Fibroblast of gingiva (primary cell): ENCODE measurements at places on chromosomes 3 and 15.

DNA sequence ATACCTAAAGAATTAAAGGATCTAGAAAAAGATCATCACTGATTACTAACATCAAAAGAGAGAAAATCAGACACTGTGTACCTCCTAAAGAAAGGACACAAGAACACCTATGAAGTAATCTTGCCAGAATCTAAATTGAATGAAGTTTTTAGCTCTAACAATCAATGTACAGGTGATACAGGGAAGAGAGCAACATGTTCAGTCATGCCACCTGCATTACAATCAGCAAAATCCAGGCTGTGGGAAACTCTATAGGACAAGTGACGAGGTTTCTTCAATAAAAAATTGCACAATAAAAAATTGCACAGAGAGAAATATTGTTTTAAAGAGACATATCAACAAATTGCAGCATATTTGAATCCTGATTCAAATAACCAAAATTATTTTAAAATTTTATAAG lies 93.3 kb downstream of the SEMA5B start:
- no peak for DNase-seq

DNA sequence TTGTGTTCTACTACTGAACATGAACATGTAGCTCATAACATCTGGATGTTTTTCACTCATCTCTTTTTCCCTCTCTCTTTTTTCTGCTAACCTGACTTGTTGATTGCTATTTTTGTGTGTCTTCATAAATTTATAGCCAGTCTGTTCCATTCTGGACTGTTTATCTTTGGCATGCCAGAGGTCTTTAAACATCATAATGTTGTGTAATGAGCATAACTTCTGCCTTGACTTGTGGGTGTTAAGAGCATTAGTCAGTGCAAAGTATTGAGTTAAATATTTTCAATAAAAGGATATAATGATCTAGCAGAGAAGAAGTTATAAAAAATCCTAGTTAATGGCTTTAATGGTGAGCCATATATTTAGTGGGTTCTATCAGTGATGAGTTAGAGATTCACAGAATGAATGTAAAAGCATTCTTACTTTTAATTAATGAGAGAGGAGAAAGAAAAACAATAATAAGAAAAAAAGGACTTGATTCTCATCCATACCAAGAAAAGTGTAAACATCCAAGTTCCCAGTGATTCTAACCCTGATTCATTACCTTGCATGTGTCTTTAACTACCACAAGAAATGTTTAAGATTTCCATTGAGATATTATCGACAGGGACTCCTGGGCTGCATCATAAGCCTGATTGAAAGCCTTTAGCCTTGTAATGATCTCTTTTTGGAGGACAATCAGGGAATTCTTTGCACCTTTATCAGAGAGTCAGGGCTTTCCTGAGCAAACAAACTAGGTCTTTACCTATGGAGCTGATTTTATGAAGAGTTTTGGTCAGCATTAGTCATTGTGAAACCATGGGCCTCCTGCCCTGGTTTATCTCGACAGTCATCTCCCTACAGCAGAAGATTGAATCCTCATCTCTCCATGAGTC lies 22.9 kb downstream of the MITF start:
- DNase-seq = peak; percentile 78

DNA sequence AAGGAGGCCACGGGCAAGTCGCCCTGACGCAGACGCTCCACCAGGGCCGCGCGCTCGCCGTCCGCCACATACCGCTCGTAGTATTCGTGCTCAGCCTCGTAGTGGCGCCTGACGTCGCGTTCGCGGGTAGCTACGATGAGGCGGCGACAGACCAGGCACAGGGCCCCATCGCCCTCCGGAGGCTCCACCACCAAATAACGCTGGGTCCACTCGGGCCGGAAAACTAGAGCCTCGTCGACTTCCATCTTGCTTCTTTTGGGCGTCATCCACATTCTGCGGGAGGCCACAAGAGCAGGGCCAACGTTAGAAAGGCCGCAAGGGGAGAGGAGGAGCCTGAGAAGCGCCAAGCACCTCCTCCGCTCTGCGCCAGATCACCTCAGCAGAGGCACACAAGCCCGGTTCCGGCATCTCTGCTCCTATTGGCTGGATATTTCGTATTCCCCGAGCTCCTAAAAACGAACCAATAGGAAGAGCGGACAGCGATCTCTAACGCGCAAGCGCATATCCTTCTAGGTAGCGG lies at the start of gene EPM2AIP1:
Gene EPM2AIP1 (minus strand): TSS at position 326 of the 520 bp plus-strand sequence. CDS start 54 bp downstream, at position 272.
- DNase-seq = no peak

DNA sequence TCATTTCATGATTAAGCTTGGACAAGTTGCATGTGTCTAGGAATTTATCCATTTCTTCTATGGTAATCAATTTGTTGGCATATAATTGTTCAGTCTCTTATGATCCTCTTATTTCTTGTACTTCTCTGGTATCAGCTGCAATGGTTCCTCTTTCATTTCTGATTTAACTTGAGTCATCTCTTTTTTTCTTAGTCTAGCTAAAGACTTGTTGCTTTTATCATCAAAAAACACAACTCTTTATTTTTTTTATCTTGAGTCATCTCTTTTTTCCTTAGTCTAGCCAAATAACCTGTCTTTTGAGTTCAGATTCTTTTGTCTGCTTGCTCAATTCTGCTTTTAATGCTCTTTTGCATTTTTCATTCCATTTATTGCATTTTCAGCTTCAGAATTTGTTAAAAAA lies 37.3 kb downstream of the UBE3A start:
- DNase-seq = no peak

DNA sequence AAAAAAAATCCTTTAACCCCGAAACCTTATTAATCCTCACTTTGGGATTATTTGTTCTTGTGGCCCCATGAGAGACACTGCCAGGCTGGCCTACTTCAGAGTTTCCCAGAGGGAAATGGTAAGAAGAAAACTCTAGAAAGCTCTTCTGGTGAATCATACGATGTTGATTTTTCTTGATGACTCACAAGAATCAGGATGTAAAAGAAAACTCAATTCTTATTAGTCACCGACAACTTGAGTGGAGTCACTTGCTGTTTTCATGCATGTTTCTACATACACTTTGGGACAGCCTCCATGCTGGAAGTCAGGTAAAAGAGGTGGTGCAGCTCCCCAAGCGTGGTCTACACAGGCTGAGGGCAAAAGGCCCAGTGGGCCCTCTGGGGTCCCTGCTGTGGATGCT lies 42.8 kb downstream of the MYO5C start:
- peak; percentile 86 for DNase-seq

GRCh38 chr3:101131767-101132166 lies 138.5 kb upstream of the ABI3BP start:
- no peak for DNase-seq

GRCh38 chr15:25392806-25393205 lies 46.0 kb downstream of the UBE3A start:
- no peak for DNase-seq

GRCh38 chr3:112597945-112598344 lies 36.1 kb downstream of the SLC35A5 start:
- no peak for DNase-seq

DNA sequence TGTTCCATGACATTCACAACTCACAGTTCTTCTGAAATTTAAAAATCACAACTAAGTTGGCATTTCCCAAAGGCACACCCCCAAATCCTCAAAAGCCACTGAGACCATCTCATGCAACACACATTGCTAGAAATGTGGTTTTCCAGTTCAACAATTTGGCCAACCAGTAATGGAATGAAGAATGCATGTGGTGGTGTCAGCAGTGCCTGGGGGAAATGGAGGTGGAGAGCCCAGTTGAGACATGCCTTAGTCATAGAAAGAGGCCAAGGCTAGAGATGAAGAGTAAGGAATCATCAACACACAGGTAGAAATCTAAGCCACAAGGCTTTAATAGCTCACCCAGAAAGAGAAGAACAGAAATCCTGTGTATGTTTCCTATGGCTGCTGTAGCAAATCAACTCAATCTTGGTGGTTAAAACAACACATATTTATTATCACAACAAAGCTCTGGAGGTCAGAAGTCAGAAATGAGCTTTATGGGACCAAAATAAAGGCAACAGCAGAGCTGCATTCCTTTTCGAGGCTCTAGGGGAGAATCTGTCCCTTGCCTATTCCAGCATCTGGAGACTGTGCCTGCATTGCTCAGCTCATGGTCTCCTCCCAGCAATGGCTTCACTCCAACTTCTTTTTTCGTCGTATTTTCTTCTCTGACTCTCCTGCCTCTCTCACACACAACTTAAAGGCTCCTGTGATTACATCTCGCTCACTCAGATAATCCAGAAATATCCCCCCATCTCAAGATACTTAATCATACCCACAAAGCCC lies 54.0 kb downstream of the SNTN start:
- DNase-seq = no peak
